ENCODE measurements at places on chromosomes 5 and 9. TPM values are rescaled to one million over a fixed set of nuclear protein-coding genes. Genes with fewer than 3 reads are reported as not detected.

- no peak for DNase-seq
These were observed 58.6 kb downstream of the PTPN3 start for GRCh38 chr9:109439378-109440116.

- DNase-seq = no peak
These were observed 4.2 kb downstream of the SCGB3A2 start for GRCh38 chr5:147882586-147883313.

HAVCR2 gene
- total RNA-seq = 4.7 TPM

GRCh38 chr5:128035689-128036088 is 47.9 kb upstream of the SLC12A2 start:
- no peak for DNase-seq

DNA sequence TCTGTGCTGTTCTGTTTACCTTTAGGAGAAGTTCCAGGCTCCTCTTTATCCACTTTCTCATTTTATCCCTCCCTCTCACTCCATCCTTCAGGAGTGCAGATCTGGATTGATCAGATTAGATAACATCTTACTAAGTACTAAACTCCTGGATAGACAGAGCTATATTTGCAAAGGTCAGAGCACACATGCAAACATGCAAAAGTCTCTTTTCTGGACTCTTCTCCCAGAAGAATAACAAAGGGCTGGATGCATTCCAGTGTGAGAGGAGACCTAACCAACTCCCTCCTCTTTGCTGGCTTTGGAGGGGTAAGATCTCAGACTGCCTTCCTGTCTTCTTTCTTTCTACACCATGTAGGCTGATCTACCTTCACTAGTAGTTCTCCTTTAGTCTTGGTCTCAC is 21.4 kb downstream of the GARNL3 start:
- no peak for DNase-seq

DNA sequence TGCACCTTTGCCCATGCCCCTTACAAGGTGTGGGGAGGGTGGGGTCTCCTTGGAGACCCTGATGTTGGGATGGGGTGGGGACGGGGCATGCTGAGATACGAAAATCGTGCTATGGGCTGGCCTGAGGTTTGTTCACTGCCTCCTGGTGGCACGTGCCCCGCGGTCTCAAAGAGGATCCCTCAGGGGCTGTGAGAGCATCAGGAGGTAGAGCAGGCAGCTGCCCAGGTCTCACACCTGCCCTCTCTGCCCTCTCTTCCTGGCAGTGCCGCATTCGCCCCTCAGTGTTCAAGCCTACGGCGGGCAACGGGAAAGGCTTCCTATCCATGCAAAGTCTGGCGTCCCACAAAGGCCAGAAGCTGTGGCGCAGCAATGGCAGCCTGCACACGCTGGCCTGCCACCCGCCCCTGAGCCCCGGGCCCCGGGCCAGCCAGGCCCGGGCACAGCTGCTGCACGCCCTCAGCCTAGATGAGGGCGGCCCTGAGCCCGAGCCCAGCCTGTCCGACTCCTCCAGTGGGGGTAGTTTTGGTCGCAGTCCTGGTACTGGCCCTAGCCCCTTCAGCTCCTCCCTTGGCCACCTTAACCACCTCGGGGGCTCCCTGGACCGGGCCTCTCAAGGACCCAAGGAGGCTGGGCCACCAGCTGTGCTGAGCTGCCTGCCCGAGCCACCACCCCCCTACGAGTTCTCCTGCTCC is 6.7 kb downstream of the N4BP3 start:
- DNase-seq = no peak

C5orf34 gene
- 1.5 TPM for total RNA-seq

GRCh38 chr5:21237461-21237860 is 1249.5 kb upstream of the CDH18 start:
- no peak for DNase-seq

DNA sequence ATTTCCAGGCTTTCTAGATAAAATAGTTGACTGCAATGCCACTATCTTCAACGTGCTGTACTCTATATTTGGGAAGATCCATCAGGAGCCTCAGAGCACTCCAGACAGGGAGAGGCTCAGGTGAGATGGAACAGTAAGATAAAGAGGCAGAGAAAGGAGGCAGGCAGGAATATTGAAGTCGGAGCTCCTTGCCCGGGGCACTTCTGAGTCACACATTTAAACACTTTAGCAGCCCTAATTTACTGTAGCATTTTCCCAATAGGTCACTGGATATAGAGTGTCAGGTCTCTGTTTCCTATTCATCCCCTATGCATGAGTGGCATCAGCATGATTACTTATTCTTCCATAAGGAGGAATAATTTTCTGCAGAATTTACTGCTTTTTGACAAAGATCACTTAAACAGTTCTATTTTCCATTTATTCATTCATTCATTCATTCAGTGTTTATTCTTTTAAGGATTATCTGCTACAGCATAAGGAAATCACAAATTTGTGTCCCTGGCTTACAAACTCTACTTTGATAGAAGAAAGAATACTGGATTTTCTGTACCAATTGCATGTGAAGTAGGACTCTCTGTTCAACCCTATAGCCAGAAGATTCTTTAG is 170.7 kb downstream of the MAPKAP1 start:
- no peak for DNase-seq
